DMS79 treated with DMSO at 0.1 percent for 48 hours (cell line): ENCODE measurements at places on chromosomes 7 and 10.

GRCh38 chr7:50533866-50534265 lies 31.3 kb downstream of the DDC start:
- DNase-seq, result no peak

DNA sequence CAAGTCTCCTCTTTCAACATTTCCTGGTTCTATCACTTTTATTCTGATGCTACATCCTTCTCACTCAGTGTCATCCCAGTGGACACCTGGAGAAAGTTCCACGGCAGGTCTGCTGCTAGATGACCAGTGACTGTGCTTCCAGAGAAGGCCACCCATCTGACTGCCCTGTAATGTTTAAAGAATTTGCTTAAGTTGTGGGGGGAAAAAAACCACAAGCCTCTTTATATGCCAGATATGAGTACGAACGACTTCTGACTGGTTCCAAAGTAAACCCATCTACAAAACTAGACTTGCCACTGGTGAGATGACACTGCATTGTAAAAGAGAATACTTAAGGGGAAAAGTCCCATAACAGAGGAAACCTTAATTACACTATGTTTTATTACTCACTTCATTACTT lies 69.6 kb upstream of the VWC2 start:
- DNase-seq, result no peak

- DNase-seq, result no peak
Observed at GRCh38 chr7:131057015-131057793, 270.5 kb upstream of the MKLN1 start.

DNA sequence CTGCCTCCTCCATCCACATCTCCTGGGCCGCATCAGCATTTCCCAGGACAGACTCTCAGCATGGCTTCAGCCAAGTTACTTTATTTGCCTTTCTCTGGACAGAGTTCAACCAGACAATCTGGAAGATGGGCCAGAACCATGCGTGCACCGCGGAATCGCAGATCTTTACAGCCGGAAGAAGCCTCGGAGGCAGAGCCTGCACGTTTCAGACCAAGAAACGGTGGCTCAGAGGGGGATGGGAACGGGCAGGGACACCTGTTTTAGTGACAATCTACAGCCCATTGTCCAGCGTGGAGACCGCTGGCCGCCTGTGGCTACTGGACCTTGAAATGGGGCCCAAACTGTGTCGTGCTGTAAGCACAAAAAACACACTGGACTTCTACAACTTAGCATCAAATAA lies 3.5 kb downstream of the VIPR2 start:
- DNase-seq, result no peak

DNA sequence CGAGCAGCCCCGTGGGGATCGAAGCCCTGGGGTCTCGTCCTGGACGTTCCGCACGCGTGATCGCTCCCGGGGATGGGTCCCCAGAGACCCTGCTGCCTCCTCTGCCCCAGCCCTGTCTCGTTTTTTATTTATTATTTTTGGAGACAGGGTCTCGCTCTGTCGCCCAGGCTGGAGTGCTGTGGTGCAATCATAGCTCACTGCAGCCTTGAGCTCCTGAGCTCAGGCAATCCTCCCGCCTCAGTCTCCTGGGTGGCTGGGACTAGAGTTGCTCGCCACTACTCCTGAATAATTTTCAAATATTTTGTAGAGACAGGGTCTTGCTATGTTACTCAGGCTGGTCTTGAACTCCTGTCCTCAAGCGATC lies 319 bp upstream of the STX1A start:
- no peak for DNase-seq

DNA sequence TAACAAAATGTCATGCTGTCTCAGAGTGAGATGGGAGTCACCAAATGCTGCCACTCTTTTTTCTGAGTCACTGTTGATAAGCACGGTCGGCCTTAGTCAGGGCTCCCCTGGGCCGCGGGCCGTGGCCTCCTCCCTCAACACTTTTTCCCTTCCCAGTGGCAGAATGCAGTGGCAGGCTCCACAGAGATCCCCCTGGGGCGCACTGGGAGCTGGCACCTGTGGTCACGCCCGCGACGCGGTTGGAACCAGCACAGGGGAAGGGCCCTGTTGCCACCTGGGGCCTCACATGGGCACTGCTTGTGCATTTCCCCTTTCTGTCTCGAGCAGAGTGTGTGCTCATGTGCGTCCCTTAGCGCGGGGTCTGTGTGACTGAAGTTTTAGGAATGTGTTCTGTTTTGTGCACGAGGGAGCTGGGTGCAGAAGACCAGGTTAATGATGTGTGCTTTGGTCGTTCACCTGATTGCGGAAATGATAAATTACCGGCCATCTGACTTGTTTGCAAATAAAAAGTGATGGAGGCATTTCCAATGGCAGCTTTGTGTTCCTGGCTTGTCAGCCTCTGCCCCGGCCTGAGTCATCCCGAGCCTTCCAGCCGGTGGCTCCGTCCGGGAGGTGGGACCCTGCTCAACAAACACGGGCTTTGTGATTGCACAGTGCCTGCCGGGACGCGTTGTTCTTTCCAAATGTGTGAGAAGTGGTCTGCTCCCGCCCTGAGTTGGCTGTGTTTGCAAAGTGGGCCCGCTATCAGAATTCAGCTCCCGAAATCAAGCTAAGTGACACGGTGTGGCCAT lies 100.7 kb downstream of the NKX6-2 start:
- DNase-seq, result peak; percentile 20

- DNase-seq, result no peak
Observed at GRCh38 chr7:100719523-100720278, 567 bp upstream of the EPO start.

DNA sequence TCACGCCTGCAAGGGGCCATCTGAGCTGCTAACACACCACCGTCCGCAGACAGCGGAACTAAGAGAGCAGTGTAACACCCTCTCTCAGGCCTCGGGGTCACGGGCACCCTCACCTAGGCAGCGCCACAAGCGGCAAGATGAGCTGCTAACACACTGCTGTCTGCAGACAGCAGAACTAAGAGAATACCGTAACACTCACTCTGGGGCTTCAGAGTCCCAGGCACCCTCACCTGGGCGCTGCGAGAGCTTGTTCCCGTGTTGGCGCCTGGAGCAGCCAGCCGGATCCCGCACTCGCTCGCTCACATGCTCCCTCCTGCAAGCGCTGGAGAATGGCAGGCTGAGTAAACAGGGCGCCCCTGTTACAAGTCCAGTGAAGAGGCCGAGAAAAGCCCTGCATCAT lies 160.2 kb downstream of the SRPK2 start:
- DNase-seq, result no peak

GRCh38 chr10:13624630-13625029 lies 37.9 kb downstream of the PRPF18 start:
- no peak for DNase-seq

- no peak for DNase-seq
Observed at GRCh38 chr7:158602905-158603772, 15.5 kb upstream of the PTPRN2 start.

DNA sequence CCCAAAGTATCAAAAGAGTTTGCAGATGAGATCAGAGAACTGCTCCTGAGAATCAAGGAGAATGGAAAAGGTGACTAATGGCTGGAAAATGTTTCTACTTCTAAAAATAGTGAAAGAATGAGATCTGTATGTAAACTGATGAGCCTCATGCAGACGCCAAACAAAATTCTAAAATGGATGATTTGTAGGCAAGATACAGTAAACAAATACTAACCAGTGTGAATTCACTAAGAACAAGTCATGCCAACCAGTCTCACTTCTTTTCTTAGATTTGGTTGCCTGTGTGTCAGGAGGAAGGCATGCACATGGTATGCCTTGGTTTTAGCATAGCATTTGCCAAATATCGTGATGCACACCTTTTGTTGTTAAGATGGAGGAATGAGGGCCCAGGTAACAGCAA lies 94.9 kb upstream of the PIK3CG start:
- DNase-seq, result no peak

- no peak for DNase-seq
Observed at GRCh38 chr7:156003220-156004162, 191.2 kb upstream of the SHH start.

DNA sequence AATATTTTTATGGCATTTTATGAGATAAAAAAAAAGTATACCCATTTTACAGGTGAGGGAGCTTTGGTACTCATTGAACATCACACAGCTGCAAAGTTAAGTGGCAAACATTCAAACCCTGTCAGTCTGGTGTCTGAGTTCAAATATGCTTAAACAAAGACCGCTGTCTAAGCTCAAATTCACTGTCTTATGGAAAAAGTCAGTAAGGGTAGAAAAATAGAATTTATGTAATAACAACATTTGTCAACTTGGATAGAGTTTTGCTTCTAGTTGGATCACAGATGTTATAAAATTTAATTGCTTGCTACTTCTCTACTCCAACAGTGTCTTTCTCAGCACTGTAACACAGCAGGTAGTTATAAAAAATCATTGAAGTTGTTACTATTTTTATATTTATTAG lies 161.7 kb upstream of the CSTF2T start:
- no peak for DNase-seq

- no peak for DNase-seq
Observed at GRCh38 chr7:34842782-34843181, 184.8 kb downstream of the NPSR1 start.

DNA sequence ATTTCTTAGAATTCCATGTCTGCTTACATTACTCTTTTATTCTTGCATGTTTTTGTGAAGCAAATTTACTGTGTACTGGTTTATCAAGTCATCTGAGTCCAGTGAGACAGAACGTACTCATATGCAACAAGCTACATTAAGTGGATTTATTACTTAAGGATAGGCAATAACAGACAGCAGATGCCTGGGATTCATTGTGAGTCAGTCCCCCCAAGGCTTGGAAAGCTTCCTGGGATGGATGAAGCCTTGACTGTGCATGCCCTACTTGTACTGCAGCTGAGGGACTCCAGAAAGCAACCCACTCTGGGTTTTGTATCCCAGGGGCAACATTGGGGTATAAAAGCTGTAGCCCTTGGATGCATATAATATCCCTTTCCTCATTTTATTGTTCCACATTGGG lies 113.4 kb upstream of the RAB18 start:
- no peak for DNase-seq

GRCh38 chr7:50095634-50096033 lies 2.6 kb upstream of the ZPBP start:
- DNase-seq, result no peak

DNA sequence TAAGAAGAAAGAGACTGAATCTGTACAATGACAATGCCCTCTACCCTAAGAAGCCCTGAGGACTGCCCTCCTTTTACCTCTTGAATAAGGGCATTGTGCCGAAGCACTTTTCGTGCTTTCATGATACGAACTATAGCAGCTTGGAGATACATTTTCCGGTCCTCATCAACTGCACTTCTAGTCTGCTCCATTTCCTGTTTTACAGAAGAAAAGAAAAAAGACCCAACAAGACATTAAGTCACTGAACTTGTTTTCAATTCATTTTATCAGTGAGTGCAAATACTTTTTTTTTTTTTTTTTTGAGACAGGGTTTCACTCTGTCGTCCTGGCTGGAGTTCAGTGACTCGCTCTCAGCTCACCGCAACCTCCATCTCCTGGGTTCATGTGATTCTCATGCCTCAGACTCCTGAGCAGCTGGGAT lies 78.4 kb downstream of the CUL2 start:
- DNase-seq, result no peak

- no peak for DNase-seq
Observed at GRCh38 chr7:148622887-148623585, 32.5 kb downstream of the C7orf33 start.

DNA sequence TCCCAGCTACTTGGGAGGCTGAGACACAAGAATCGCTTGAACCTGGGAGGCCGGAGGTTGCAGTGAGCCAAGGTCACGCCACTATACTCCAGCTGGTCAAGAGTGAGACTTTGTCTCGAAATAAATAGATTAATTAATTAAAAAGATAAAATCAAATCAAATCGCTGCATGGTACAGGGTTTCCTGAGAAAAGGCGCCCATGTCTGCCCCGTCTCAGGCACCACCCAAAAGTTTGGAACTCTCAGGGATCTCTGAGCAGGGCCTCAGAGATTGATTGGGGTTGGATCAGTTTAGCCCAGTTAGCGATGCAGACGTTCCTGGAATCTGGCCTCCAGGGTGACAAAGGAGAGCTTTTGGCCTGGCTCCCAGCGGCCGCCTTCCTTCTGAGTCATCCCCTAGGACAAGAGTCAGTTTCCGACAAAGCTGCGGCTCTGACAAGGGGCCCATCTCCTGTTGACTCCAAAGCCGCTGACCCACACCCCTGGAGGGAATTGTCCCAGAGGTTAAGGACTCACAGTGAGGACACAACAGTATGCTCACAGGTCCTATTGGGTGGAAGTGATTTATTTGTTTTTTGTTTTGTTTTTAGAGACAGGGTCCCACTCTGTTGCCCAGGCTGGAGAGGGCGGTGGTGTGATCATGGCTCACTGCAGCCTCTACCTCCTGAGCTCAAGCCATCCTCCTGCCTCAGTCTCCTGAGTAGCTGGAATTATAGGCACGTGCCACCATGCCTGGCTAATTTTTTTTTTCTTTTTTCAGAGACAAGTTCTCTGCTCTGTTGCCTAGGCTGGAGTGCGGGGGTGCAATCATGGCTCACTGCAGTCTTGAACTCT lies 6.8 kb downstream of the ORAI2 start:
- no peak for DNase-seq

GRCh38 chr10:121596689-121597503 lies 1.3 kb downstream of the FGFR2 start:
- DNase-seq, result no peak

DNA sequence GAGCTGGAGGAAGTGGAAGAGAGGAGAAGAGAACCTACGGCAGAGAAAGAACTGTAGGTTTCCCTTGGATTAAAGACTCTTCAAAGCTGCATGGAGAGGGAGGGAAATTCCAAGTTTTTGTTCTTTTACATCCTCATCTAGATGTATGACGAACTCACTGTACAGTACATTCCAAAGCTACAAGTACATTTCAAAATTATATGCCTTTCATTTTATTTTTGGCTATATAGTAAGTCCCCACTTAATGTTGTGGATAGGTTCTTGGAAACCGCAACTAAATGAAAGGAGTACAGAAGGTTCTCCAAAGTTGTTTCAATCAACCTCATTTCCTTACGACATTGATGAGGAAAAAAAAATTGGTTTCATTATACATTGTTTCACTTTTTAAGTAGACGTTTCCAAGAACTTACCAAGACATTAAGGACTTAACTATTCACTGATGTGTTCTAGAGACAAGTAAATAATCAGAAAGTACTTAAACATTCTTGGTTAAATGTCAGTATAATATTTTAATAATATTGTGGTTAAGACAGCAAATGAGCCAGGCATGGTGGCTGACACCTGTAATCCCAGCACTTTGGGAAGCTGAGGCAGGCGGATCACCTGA lies 16.1 kb upstream of the JMJD1C start:
- DNase-seq, result peak; percentile 60

DNA sequence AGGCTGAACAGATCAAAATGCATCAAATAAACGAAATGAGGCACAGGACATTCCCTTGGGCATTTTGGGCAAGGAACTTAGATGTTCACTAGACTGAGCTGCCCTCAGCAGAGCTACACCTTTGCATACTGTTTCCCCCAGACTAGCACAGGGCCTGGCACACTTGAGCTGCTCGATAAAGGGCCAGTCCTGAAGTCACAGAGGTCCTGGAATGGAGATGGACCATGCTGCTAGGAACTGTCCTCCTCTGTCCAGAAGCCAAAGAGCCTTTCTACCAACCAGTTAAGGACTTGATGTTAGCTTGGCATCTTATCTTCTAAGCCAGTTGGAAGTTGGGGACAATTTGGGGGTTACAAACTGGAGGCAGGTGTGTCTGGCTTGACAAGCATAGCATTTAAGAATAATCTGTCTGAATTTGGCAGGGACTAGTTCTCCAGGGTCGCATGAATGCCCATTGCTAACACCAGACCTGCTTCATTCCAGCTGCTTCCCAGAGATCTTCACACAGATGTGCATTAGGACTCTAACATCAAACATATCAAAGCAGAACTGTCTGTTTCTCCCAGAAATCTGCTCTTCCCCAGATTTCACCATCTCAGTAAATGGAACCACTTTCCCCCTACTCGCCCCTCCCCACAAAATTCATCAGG lies 152.2 kb upstream of the PDE1C start:
- no peak for DNase-seq
